ENCODE measurements at places on chromosomes 2 and 18. TPM values are rescaled to one million over a fixed set of nuclear protein-coding genes. Genes with fewer than 3 reads are reported as not detected.

Gene ACMSD
- total RNA-seq, result not detected

Gene LIPG
- 10.2 TPM for total RNA-seq

Gene SPDYA
- total RNA-seq, result 1.5 TPM

GRCh38 chr18:23493654-23494053, 9.7 kb upstream of the RMC1 start:
- no peaks in the 10 kb centered on the region for H3K4me1 ChIP-seq
- no peak for DNase-seq
- no peaks in the 10 kb centered on the region for H3K36me3 ChIP-seq
- no peaks in the 10 kb centered on the region for H3K27me3 ChIP-seq
- H3K4me3 ChIP-seq, result no peak overlapping the region

GRCh38 chr2:80364524-80365212, 60.1 kb upstream of the LRRTM1 start:
- H3K4me3 ChIP-seq, result no peak overlapping the region
- H3K4me1 ChIP-seq, result no peaks in the 10 kb centered on the region
- no peak overlapping the region for H3K27ac ChIP-seq
